ENCODE measurements at places on chromosomes 11 and 22.
A peak's percentile ranks its signal among the peaks of the same experiment; 100 is the strongest.

DNA sequence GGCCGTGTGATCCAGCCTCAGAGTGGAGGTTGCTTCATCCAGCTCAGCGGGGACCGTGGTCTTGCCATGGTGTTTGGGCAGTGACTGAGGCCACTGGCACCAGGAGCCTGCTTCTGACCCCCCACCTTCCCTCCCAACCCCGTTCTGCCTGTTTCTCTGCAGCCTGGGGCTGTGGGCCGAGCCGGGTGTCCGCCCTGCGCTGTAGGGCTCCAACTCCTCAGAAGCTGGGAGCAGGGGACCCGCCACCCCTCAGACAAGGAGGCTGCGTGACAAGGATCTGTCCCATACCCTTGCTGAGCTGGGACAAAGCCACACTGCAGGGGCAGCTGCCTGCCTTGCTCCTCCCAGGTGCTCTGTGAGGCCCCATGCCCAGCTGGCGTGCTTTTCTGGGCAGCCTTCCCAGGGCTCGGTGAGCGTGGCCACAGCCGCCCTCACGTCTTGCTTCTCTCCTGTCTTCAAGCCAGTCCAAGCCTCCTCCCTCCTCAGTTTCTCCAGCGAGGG is 11.7 kb upstream of the ARFGAP3 start:
- DNase-seq = peak; percentile 78

DNA sequence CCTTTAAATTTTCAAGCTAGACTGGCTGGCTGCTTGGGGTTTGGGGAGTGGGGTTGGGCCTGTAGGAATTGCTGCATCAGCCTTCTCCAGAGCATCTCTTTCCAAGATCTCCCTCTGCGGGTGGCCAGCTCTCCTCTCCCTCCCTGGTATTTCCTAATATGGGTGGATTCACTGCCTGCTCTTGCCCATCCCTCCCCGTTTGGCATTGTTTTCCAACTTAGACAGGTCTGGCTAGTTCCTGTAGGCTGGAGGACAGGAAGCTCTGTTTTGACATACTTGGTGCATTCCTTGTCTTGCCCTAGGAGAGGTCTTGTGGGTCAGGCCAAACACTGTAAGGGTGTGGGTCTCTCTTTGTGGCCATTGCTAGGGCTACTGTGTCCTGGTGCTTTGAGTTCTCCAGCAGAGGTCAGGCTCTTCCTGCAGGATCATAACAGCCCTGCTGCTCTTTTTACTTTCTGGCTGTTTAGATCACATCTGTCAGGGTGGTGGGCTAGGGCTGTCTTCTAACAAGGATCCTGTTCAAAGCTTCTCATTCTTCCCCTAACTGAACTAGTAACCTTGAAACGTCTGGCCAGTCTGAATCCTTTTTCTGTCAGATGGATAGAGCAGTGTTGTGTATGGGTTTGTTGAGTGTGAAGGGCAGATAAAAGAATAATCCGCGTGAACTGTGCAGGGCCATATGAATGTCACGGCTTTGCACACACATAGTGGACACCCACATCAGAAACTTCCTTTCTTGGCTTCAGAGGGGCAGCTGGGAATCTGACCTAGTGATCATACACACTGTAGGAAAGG is 18.3 kb upstream of the MICALL1 start:
- peak; percentile 72 for DNase-seq

DNA sequence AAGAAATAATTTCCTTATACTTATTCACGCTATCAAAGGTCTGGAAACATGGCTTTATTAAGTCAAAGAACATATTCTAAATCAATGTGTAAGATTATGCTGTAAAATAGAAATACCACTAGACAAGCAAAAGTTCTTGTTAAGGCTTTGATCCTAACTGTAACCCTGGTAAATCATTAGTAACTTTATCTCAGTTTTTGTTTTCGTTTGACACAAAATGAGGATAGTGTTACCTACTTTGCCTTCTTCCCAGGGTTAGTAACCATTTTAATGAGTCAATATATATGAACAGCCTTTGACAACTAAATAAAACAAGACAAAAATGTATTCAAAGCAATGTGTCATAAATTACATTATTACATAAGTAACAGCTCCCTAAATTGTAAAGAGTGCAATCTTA is 1336.3 kb downstream of the FAM181B start:
- DNase-seq = no peak

DNA sequence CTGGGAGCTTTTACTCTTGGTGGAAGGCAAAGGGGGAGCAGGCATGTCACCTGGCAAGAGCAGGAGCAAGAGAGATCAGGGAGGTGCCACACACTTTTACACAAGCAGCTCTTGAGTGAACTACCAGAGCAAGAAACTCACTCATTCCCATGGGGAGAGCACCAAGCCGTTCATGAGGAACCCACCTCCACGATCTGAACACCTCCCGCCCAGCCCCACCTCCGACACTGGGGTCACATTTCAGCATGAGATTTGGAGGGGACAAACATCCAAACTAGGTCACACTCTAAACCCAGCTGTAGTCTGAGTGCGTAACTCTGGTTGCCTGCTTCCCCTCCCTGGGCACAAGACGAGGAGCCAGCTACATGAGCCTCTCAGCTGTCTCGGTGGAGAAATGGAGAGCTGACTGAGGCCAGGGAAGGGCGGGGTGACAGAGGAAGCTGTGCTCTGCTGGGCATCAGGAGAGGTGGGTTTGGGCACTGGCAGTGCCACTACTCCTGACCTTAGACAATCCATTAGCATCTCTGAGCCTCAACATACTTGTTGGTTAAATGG is 134.6 kb downstream of the PKNOX2 start:
- no peak for DNase-seq

DNA sequence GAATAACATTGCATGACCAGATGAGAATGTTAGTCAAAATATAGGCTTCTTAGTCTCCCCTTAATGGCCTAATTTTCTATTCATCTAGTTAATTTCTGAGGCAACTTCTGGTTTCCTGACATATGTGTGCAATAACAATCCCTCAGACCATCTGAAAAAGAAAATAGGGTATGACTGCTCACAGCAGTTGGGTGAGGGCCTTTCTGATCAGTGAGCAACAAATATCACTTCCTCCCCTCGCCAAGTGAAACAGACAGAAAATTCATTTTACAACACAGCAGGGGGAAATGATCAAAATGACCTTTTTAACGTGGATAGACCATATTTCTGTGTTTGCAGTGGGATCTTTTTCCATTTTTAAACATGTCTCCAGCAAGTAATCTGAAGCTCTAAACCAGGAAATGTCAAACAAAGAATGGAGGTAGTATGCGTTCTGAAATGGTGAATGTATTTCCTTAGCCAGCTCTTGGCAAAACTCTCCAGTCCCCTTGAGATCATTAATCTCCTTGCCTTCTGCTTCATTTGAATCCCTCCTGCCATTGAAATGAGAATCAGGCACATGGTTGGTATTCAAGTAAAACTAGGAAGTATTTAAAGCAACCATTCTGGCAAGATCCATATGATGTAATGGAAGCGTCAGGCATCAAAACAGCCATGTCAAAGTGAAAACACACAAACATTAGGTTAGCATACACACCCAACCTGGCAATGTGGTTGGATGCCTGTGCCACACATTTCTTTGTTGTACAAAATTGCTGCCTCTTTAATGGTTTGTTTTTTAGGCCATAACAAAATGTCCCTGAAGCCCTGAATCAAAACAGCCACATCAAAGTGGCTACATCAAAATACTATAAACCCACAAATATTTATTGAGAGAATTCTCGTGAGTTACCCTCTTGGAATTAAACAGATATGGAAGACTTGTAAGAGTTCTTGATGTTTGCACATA is 100.1 kb downstream of the SLC1A2 start:
- DNase-seq = peak; percentile 40

DNA sequence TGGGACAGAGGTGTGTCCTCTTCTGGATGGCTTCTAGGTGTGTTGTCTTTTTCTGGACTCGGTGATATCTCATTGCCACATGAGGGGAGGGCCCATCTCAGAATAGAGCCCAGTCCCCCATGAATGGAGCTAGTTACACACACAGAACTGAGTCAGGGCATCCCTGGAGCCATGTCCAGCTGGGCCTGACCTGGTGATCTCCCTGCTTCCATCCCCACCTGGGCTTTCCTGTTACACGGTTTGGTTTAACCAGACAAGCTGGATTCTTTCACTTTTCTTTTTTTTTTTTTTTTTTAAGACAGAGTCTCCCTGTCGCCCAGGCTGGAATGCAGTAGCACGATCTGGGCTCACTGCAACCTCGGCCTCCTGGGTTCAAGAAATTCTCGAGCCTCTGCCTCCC is 6.1 kb upstream of the A4GALT start:
- DNase-seq = no peak
